ENCODE measurements at places on chromosomes 16 and 17.

DNA sequence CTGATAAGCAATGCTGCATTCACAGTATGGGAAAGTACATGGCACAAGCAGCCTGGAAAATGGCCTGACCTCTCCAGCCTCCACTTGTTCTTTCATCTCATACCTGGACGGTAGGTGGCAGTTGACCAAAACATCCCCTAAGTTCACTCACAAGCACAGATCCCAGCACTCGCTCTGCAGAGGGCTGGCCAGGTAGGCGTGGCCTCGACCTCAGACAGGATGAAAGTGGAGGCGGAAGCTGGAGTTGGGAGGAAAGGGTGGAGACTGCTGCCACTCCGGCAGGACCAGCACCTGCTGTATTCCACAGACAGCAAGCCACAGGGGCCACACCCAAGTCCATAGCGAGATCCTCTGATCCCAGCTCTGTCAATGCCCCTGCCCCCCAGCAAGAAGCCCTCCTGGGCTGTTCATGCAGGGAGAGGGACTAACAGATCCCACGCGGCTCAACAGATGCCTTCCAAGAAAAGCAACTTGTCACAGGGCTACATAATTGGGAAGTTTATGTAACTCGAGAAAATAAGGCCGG lies 31.3 kb downstream of the ZCCHC14 start:
- peak; percentile 27 for DNase-seq

DNA sequence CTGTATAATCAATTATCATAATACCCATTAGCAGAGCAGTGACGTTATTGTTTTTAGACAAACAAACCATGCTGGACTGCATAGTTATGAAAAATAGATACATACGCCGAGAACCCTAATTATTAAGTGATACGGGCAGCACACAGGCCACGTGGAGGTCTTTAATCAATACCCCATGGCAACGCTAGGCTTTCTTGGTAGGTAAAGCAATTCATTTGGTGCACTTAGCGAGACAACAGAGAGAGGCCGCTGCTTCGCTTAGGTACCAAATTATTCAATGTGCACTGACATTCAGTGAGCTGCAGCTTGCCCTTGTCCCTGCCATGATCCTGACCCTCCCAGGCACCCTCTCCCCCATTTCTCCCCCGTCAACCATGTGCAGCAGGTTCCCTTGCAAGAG lies 12.9 kb downstream of the SALL1 start:
- DNase-seq: no peak

- no peak for DNase-seq
Measured at GRCh38 chr16:81495321-81496234, 51.0 kb downstream of the CMIP start.

- DNase-seq: no peak
Measured at GRCh38 chr17:20307326-20307910, 159.9 kb downstream of the LGALS9B start.

- peak; percentile 21 for DNase-seq
Measured at GRCh38 chr17:1561420-1562175, 994 bp downstream of the PITPNA start.
